Hepatic stellate cell (primary cell): ENCODE measurements at places on chromosomes 3 and 15.
A peak's percentile ranks its signal among the peaks of the same experiment; 100 is the strongest.

- no peak for DNase-seq
These were observed 435.8 kb upstream of the EPHA3 start for GRCh38 chr3:88671573-88671972.

GRCh38 chr15:61762676-61763075, 297.6 kb downstream of the VPS13C start:
- no peak for DNase-seq

DNA sequence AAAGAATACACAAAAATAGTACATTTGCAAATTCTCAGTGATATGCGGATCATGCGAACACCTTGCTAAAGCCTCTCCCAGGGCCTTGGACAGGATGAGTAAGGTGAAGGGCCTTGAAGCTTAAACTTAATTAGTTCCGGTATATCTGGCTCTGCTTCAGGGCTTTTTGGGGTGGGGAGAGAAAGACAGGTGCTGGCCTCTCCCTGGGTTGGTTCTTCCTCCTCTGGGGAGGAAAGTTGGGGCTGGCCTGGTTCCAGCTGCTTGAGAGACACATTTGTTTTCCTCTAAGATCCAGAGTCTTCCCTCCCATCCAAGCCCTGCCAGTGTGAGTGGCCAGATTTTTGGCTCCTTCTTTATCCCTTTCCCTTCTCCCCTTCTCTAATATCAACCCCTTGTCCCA, 64.7 kb upstream of the EPHB3 start:
- no peak for DNase-seq

- no peak for DNase-seq
These were observed 6.6 kb upstream of the CCR8 start for GRCh38 chr3:39322936-39323335.

DNA sequence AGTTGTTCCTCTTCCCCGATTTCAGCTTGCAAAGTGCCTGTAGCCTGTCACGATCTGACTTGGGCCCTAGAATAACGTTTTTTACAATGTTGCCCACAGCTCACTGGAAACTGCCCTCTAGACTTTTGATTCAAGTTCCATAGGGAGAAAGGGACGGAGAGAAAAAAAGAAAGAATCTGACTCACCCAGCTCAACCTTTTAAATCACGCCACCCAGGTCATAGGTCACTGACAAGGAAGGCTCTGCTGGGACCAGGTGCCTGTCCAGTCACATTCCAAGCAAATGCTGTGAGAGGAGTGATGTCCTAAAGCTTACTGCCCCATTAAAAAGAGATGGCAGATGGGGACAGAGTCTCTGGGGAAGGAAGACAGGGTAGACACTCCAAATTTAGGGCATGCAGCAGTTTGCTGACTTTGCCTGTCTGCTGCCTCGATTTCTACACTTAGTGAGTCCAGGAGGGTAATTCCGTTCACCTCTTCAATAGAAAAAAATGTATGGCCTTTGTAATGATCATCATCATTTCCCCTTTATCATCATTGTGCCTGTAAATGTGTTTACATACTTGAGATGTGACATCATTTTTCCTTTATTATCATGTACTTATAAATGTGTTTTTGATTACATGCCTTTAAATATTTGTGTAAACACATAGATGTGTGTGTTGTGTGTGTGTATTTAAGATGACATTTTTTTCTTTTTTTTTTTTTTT, 8.4 kb upstream of the MYO1E start:
- DNase-seq: no peak

GRCh38 chr15:67110958-67111864, 45.8 kb downstream of the SMAD3 start:
- no peak for DNase-seq

DNA sequence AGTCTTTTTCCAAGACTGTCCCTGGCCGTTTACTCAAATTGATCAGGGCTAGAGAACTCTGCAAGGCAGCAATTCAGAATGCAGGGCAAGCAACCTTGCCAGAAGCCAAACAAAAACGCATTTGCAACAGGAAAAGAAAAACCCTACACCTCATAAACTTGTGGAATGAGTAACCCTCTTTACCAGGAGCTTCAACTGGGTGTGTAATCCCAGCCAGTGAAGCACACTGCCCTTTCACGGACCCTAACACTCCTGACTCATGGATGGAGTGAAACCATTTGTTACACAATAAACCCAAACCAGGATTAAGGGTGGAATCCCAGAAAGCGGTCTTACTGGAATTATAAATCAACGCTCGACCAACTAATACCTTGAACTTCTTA, 14.8 kb upstream of the LDHAL6B start:
- DNase-seq: peak; percentile 60

GRCh38 chr3:114445233-114445632, 151.4 kb downstream of the TIGIT start:
- no peak for DNase-seq

DNA sequence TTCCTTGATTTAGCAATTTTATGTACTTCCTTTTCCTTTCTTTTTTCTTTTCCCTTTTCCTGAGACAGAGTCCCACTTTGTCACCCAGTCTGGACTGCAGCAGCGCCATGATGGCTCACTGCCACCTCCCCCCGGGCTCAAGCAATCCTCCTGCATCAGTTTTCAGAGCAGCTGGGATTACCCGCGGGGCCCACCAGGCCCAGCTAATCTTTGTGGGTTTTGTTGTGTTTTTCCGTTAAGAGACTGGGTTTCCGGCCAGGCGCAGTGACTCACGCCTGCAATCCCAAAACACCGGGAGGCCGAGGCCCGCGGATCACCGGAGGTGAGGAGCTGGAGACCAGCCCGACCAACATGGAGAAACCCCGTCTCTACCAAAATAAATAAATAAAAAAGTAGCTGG, 17.7 kb downstream of the GOLGA8S start:
- no peak for DNase-seq

DNA sequence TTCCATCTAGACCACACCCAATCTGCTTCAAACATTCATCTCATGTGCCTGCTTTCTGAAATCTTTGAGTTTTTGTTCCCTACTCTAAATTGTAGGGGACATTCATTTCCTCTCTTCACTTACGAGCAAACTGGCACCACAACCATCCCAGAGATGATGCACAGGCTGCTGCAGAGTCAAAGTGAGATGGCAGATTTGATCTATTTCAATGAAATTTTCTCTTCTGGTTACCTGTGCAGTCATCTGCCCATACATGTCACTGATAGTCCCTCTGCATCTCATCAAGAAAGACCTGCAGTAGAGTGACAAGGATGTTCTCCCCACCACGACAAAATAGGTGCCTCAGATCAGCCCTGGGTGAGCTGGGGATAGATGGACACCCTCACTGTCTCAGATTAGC, 118.2 kb upstream of the TNFAIP8L3 start:
- DNase-seq: no peak

GRCh38 chr15:39139431-39140059, 441.3 kb upstream of the THBS1 start:
- no peak for DNase-seq

- DNase-seq: no peak
These were observed 58.9 kb upstream of the EPHA6 start for GRCh38 chr3:96755519-96755918.

- peak; percentile 38 for DNase-seq
These were observed 6.1 kb upstream of the THSD4 start for GRCh38 chr15:71109130-71109529.

GRCh38 chr15:66402761-66403284, 16.1 kb downstream of the MAP2K1 start:
- DNase-seq: no peak

DNA sequence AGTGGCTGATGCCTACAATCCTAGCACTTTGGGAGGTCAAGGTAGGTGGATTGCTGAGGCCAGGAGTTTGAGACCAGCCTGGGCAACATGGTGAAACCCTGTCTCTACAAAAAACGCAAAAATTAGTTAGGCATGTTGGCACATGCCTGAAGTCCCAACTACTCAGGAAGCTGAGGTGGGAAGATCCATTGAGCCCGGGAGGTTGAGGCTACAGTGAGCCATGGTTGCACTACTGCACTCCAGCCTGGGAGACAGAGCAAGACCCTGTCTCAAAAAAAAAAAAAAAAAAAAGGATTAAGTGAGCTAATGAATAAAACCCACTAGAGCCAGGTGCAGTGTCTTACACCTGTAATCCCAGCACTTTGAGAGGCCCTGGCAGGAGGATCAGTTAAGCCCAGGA, 6.7 kb upstream of the SEC11A start:
- no peak for DNase-seq

- DNase-seq: no peak
These were observed 14.2 kb downstream of the FBN1 start for GRCh38 chr15:48631176-48631770.

GRCh38 chr3:69385123-69385722, 665 bp downstream of the FRMD4B start:
- no peak for DNase-seq

DNA sequence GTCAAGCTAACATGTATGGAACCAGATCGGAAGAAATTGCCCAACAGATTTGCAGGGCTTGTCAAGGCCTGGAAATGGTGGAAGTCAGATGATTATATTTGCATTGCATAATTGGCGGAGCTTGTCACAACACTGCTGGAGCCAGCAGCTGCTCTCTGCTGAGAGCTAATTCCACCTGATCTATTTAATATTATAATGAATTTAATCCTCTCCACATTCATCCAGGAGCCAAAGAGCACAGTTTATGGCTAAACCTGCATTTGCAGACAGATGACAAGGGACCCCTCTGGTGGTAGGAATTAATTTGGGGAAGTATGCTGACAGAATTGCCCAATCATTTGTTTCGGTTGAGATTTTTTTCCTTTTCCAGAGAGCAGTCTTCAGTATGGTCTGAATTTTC, 730.2 kb downstream of the TUSC7 start:
- DNase-seq: peak; percentile 2

DNA sequence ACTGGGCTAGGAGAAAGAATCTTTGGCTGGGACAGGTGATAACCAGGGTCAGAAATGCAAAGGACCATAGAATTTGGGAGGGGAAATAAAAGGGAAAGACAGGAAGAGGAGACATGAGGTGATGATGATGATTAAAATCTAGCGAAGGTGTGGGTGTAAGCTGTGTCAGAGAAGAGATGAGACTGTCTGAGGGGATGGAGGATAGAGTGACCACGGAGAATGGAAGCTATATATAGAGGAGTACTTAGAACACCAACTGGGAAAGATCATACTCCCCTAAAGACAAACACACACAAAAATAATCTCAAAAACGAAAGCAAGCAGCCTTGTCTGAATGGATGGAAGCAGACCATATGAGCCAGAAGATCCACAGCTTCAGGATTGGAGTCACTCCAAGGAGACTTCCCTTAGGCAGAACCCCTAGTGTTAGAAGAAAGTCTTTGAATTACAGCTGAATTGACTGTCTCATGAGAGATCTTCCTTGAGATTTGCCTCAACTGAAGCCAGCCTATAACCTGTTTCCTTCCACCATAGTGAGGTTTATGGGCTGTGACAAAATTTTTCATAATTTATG, 115.2 kb upstream of the DAZL start:
- no peak for DNase-seq

DNA sequence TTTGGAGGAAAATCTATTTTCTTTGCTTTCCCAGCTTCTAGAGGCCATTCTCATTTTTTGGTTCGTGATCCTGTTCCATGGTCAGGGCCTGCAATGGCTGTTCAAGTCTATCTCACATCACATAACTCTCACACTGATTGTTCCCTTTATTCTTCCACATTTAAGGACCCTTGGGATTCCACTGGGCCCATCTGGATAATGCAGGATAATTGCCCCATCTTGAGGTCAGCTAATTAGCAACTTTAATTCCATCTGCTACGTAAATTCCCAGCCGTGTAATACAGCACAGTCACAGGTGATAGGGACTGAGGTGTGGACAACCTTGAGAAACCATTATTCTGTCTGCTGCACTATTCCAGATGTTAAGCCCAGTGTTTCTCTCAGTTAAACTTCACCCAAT, 311.6 kb upstream of the CNTN4 start:
- DNase-seq: no peak

- no peak for DNase-seq
These were observed 75.1 kb upstream of the LMOD3 start for GRCh38 chr3:69197455-69197854.

GRCh38 chr3:115616461-115616860, 6.8 kb upstream of the GAP43 start:
- no peak for DNase-seq

GRCh38 chr15:99385865-99386264, 134.6 kb downstream of the LRRC28 start:
- peak; percentile 23 for DNase-seq

DNA sequence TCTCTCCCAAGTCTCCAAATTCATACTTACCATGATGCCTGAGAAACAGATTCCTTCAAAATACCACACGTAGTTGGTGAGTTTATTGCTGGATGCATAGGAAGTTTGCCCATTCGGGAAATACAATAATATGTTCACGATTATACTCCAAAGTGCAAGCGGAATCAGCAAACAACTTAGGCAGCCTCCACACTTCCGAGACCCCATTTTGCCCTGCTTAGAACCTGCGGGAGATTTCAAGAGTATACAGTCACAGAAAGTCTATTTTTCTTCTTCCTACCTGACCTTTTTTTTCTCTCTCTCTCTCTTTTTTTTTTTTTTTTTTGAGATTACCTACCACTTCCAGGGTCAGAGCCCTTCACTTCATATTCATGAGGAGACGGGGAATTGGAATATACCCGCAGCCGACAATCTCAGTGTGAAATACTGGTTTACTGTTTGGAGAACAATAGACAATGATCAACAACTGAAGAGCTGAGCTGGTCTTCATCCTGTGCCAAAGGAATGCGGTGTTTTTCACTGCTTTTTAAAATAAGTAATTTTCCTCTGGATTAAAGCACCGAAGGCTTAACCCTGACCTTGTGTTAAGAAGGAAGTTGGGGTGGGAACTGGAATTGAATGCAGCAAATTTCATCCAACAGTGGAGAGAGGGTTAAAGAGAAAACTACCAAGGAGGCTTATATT, at the start of gene TM4SF18:
Gene TM4SF18, minus strand, starts transcription at position 461 of the 684 bp plus-strand sequence. Its CDS starts 254 bp downstream, at position 207.
- DNase-seq: no peak

GRCh38 chr3:197422506-197422905, 124.1 kb upstream of the DLG1 start:
- no peak for DNase-seq

DNA sequence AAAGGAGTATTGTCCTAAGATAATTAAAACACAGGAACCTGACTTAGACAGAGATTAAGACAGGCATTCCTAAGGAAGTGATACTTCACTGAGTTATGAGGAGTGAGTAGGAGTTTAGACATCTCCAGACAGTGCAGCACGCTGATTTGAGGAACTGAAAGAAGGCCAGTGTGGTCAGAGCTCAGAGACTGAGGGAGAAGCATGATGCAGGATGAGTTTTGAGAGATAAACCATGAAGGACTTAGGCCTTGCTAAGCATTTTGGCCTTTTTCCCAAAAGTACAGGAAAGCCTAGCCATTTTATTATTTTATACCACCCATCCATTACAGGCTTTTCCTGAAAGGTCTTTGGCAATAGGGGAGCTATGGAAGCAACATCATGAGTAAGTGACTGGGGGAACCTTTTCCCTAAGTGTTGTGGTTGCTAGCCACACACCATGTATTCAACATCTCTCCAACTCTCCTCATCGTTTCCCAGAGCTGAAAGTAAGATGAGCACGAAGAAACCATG, 375.6 kb upstream of the TPRG1 start:
- DNase-seq: peak; percentile 45

DNA sequence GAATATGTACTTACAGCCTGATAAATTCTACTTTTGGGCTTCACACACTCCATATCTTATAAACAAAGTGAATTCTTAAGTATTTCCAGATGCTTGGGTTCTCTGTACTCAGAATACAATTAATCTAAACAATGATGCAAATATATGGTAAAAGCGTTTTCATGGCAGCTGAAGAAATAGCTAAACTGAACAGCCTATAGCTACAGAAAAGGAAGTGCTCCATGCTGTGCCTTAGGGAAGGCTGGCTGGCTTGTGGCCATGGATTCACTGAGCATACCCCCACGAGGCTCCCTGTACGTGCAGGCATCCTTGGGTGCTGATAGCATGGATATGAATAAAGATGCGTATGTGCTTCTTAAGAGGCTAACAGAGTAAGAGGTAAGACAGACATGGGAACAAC, 264.0 kb downstream of the KLF13 start:
- no peak for DNase-seq

- no peak for DNase-seq
These were observed 21.2 kb downstream of the PXK start for GRCh38 chr3:58353722-58354553.
